ENCODE measurements at places on chromosomes 11 and 22. TPM values are rescaled to one million over a fixed set of nuclear protein-coding genes. Genes with fewer than 3 reads are reported as not detected.
A peak's percentile ranks its signal among the peaks of the same experiment; 100 is the strongest.

The OR51E1 gene
- polyA plus RNA-seq, result not detected

The ACR gene
- not detected for polyA plus RNA-seq

The SLC2A11 gene
- polyA plus RNA-seq, result 34.2 TPM

- peak; percentile 52 for DNase-seq
These were observed 95.3 kb upstream of the TBCEL start for GRCh38 chr11:120928627-120929026.

DNA sequence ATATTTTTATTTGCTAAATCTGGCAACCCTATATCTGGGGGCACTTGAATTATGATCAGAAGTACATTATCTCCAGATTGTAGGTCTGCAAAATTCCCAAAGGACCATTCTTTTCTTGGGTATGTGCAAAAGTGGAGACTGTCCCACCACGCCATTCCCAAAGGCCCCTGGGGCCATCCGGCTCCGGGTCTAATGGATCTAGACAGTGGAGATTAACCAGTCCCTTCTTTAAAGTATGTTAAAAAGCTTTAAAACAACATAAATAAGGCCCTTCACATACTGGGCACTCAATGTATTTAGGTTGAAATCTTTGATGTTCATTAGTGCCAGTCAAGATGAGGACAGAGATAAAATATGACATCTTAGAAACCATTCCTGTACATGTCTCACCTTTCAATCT lies 124.1 kb downstream of the MAML2 start:
- DNase-seq, result no peak

GRCh38 chr22:17143826-17144225 lies 15.3 kb downstream of the HDHD5 start:
- DNase-seq, result no peak

Data from cardiac muscle cell (in vitro differentiated cells and primary cell).